HTR-8/SVneo (cell line): ENCODE measurements at places on chromosomes 12 and 14.

DNA sequence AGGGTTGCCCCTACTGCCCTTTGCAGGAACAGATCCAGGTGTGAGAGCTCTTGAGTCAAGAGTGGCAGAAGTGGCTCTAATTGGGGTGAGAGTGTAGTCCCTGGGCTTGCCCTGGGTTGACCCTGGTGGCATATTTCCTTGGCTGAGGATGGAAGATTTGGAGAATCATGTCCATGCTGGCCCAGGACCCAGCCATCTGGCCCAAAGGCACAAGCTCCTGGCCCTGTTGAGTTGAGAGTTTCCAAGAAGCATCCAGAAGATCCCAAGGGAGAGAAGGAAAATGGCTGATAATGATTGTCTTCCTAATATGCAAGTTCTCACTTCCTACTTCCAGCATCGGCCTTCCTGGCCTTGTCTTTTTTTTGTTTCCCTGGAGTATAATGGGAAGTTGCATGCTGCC is 55.5 kb upstream of the SRSF5 start:
- DNase-seq = no peak

DNA sequence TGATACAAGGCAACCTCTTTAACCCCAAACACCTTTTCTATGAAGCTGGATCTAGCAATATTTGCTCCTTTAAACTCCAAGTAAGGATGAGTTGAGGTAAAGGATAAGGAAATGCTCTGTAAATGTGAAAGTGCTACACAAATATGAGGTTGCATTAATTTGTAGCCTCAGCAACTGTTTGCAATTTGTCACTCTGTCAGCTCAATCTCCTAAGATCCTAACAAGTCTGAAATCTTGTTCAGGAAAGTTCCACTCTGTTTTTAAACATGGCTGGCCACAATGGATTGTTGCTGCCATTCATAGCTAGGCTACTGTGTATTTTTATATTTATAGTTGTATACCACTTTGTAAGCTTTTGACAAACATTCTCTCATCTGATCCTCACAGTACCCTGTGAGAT is 51.3 kb downstream of the SCN8A start:
- DNase-seq = no peak

DNA sequence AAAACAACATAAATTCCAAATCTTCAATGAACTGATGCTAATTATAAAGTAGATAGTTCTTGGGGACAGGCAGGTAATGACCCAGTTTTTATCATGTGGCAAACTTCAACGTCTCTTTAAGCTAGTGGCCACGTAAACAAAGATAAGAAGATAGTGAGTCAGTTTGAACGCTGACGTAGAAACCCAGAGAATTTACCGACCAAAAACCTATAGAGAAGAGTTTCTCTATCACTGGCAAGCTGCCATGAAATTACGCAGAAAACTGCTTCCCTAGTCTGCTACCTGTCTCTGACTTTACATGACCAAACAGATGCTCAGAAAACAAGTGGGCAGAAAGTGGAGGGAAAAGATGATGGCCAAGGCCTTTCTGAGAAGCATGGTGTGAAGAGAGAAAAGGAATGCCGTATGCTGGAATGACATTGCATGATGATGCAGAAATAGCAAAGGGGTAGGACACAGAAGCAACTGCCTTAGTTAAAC is 136.3 kb downstream of the ITPR2 start:
- DNase-seq = no peak

GRCh38 chr12:53059434-53060063 is 9.7 kb downstream of the TNS2 start:
- no peak for DNase-seq

- peak; percentile 17 for DNase-seq
These were observed 925 bp downstream of the DICER1 start for GRCh38 chr14:95156161-95157047.

DNA sequence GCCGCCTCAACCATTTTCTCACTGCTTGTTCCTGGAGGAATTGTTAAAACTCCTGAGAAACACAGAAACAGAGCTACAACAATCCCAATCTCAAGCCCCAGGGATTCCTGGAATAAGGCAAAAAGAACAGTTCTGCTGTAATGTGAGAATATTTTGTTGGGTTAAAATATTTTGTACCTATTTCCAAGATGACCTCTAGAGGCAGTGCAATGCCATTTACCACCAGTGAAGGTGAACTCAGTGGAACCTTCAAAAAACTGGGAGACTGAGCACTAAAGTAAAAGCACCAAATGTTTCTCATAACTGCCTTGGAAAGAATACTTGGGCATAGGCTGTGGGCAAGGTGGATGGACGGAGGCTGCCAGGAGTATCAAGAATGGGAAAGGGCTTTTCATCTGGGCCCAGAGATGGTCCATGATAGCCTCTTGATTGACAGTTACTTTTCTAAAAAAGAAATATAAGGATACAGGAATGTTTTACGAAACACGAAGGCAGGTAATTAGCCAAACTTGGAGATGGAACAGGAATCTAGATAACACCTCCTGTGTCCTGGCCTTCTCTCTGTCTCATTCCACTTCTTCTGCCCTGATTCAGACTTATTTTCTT is 334.0 kb upstream of the FLRT2 start:
- no peak for DNase-seq

- DNase-seq = no peak
These were observed 53.4 kb downstream of the PLCZ1 start for GRCh38 chr12:18684430-18684829.

DNA sequence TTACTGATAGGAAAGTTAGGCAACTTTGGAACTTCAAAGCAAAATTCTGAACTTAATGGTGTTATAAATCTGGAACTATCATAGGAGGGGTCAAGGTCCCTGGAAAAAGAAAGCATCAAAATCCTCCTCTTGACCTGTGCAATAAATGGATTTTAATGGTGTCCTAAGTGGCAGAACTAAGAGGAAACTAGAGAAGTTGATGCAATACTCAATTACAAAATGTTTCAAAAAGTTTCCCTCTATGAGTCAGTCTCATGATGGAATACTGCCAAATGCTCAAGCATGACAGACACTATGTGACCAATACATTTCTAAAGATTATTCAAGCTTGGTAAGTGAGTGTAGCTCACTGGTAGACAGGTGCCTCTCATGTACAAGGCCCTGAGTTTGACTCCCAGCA is 47.7 kb upstream of the ERGIC2 start:
- DNase-seq = no peak
